ENCODE measurements at places on chromosomes 4 and X.

DNA sequence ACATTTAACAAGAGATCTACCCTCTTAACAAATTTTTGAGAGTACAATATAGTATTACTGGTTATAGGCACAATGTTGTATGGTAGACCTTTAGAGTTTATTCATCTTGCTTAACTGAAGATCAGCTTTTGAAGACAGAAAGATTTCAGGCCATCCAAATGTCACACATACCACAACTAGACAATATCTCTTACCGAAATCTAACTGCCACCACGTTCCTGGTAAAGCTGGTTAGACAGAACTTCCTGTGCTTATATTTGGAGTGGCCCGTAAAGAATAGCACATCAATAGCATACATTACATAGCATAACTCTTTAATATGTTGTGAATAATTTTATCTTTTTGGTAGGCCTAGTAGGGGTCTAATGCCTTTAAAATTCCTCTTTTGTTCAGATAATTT is 29.8 kb upstream of the ARHGEF6 start:
- DNase-seq: no peak

DNA sequence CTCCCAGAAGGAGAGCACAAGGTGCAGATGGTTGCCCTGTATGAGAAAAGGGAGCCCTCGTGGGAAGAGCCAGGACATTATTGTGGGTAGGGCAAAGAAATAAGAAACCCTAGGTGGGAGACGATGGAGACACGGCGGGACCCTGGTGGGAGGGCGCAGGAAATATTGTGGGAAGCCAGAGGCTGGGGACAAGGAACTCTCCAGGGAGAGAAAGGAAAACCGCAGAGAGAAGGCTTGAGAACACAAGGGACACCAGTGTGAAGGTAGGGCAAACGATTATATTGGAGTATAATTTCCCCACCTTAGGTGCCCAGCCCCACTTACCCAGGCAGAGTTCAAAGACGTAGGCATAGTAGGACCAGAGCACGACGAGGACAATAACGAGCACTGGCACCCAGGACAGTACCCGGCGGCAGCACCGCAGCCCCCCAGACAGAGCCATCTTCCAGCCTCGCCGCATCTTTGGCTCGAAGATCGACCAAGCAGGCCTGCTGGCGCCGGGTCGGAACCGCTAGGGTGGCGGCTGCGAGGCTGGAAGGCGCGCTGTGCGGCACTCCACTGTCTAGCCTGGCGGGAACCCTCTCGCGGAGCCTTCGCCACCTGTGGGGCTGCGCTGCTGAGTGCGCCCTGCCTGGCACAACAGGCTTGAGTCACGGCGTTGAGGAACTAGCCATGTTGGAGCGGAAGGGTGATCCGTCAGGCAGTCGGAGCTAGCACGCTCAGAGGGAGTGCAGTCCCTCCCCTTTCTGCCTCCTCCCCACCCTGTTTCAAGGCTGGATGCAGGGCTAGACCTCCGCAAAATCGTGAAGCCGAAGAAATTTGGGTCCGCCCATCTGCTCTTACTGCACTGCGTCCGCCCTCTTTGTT is at the start of gene ZDHHC15:
TSS of gene ZDHHC15 (minus strand) at position 473 of the 867 bp plus-strand sequence. CDS start at position 460, 13 bp downstream.
- peak; percentile 10 for DNase-seq

DNA sequence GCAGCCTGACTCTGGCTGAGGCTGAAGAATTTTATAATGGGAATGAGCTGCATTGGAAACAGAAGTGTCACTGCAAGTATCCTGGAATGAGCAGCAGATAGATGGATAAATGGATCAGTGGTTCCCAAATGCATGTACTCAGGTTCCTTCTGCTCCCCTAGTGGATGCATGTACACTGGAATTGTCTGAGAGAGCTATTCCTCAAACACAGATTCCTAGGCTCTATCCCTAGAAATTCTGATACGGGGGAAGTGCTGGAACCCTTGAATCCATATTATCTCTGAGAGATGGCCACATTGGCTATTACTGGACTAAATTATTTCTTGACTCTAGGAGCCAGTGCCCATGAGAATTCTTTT is 64.8 kb downstream of the TMEM131L start:
- DNase-seq: no peak

DNA sequence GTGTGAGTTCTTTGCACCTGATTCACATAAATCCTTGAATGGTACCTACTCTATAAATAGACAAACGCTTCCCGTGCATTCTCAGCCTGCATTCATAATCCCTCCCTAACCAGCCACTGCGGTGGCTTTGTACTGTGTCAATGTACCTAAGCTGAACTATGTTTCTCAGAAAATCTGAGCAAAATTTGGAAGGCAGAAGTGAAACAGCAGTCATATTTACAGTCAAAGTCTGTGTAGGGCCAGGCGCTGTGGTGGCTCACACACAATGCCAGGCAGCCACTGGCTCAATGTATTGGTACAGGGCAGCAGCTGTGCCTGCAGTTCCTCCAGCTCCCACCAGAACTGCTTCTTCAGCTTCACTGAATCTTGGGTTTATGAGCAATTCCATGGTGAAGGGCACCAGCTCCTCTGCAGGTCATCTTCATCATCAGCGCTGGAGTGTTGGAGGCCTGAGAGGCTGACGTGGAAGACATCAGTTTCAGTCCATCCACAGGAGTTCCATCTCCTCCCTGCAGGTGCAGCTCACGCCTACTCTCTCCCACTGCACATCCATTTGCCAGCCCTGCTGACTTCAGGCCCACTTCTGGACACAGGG is 32.3 kb upstream of the IRF2 start:
- no peak for DNase-seq

DNA sequence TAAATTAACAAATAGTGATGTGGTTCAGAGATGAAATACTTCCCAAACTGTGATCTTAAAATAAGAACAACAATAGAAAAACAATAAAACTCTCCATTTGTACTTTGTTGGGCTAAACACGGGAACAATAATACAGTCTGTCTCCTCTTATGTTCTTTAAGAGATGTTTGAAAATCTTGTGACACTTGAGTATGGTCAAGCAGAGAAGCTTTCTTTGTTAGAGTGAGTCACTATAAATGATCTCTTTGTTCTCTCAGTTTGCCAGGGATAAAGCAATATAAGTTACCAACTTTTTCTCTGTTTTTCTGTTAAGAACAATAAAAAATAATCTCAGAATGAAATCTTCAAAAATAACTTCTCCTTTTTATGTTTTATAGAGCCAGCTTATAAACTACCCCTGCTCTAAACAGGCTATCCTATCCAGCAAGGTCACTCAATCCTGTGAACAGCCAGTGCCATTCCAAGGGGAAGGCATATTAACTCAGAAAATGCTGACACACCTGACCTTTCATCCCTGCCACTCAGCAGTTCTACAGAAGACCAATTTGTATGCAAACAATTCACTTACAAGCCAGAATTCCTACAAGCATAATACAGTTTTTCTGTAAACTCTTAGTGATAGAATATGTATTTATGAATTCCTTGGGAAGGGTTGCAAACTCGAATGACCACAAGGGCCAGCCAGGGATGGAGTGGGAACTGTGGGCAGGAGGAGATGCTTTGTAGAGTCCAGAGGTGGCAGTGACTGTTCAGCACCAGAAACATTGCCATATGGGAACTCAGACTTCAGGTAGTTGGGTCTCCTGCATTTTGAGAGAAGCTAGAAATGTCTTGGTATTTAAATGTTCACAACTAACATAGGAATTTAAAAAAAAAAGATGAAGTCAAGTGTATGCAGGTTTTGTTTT is 52.2 kb downstream of the AFM start:
- DNase-seq: no peak

GRCh38 chrX:15814771-15815365 is 24.6 kb downstream of the ZRSR2 start:
- DNase-seq: no peak

- no peak for DNase-seq
Observed at GRCh38 chrX:108306086-108306485, 132.1 kb downstream of the COL4A6 start.
